ENCODE measurements at places on chromosomes 2 and 18.
A peak's percentile ranks its signal among the peaks of the same experiment; 100 is the strongest.

GRCh38 chr2:64210816-64211215 is 66.6 kb upstream of the PELI1 start:
- no peak for DNase-seq

DNA sequence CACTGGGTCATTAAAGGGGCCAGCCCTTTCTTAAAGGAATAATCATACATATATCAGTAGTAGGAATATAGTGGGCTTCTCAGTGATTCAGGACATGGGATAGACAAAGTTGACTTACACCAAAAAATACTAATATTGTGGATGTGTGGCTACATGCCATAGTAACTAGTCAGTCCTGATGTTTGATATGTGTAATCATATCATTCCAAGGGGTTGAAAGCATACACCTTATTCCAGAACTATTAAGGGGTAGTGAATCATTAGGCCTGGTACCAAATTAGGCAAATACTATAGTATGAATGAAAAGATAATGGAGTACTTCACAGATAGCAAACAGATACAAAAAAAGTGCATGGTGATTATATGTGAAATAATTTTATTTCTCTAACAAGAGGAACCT is 814.9 kb upstream of the NRXN1 start:
- peak; percentile 1 for DNase-seq

DNA sequence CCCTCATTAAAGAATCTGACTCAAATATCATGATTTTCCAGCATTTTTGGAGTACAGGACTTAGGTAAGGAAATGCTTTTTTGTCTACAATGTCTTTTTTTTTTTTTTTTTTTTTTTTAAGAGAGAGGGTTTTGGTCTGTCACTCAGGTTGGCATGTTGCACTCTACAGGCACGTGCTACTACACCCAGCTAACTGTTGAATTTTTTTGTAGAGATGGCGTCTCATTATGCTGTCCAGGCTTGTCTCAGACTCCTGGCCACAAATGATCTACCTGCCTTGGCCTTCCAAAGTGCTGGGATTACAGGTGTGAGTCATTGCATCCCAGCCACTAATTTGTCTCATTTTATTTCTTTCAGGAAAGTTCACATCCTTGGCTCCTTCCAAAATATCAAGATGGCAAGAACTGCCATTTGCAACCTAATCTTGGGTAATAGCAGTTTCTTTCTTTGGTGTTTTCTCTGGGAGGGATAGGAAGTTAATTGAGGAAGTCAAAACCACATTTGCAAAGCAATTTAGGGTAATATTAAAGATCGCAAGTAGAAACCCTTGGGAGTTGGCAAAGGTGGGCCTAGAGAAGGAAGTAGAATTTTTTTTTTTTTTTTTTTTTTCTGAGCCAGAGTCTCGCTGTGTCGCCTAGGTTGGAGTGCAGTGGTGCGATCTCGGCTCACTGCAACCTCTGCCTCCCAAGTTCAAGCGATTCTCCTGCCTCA is 15.5 kb downstream of the PNO1 start:
- DNase-seq, result no peak

GRCh38 chr2:70855667-70856066 is 20.1 kb upstream of the CD207 start:
- peak; percentile 46 for DNase-seq

GRCh38 chr2:88810488-88810887 is 119.0 kb downstream of the RPIA start:
- DNase-seq, result no peak

DNA sequence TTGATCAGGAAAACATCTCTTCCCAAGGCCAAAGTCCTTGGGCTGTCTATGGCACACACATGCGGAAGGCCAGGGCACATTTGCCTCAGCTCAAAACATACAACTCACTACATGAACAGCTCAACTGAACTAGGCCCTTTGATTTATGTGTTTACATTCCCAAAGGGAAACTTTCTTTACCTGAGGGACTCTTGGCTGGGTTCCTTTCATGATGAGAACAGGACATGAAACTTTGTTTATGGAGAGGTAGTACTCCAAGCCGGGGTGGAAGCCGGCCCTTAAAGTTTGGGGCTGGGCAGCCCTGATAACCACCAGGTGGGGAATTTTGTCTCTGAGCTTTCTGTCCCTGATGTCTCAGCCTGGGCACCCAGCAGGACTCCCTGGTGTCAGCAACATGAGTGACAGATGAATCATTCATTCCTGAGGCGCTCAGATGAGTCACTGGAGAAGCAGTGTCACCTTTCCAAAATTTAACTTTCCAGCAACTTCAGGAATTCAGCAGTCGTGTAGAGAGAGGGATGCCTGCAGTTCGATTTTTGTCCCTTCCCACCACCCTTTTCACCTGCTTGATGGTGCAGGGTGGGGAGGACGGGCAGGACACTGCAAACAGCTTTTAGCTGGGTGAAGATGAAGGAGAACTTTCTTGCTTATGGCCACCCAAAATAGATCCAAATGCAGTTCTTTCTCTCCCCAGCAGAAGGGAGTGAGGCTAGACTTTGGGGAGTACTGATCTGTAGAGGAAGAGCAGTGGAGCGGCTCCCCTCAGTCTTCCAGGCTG is 331.6 kb downstream of the DYSF start:
- DNase-seq, result peak; percentile 30
